Epithelial cell of proximal tubule (primary cell): ENCODE measurements at places on chromosomes 3 and 15. TPM values are rescaled to one million over a fixed set of nuclear protein-coding genes. Genes with fewer than 3 reads are reported as not detected.

The GTF2A2 gene
- total RNA-seq: 67.9 and 80.9 TPM in 2 replicates

The OSBPL10 gene
- total RNA-seq: 17.5 and 33.6 TPM in 2 replicates

- no peak for DNase-seq
These were observed 23.9 kb downstream of the LINGO1 start for GRCh38 chr15:77608774-77609173.

The PRR20G gene
- not detected in 2 replicates for total RNA-seq

GRCh38 chr15:39296955-39297354, 283.9 kb upstream of the THBS1 start:
- DNase-seq: no peak

The GPR62 gene
- not detected in 2 replicates for total RNA-seq

GRCh38 chr3:129645286-129645685, 38.8 kb upstream of the PLXND1 start:
- no peak for DNase-seq

The P3H2 gene
- total RNA-seq: 75.6 and 107 TPM in 2 replicates

DNA sequence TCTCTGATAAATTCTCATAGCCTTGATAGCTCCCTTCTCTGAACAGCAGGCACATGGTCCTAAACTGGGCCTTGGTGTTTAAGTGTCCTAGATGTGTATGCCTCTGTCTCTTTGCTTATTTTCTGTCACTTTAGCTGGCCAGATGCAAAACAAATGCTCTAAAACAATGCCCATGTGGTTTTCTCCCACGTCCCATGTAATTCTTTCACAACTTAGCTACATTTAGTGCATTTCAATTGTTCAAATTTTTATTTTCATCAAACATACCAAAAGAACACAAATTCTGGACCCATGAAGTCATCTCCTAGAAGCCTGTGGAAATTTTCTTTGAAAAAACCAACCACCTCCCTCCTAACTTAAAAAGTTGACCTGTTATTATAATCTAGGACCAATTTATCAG, 491.3 kb upstream of the AGTR1 start:
- no peak for DNase-seq

DNA sequence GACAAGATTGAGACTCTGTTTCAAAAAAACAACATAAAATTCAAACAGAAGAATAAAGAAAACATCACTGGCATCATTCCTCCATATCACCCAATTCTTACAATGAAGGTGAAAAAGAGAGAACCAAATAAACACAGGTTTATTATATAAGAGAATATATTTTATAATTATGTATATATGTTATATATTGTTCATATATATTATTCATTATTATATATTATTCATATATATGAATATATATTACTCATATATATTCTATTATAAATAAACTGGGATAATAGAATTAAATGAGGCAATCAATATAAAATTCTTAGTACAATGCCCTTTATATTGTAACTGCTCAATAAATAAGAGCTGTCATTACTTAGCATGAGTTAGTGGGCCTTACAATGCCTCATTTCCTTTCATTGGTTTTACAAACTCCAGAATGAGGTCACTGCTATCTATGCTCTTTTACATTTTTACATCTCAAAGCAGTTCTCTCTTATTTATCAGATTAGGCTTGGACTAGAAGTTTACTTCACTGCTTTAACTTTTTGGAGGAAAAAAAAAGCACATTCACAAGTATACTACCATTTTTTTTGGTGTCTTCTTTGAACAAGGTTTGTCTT, 135.5 kb upstream of the TTC14 start:
- no peak for DNase-seq

DNA sequence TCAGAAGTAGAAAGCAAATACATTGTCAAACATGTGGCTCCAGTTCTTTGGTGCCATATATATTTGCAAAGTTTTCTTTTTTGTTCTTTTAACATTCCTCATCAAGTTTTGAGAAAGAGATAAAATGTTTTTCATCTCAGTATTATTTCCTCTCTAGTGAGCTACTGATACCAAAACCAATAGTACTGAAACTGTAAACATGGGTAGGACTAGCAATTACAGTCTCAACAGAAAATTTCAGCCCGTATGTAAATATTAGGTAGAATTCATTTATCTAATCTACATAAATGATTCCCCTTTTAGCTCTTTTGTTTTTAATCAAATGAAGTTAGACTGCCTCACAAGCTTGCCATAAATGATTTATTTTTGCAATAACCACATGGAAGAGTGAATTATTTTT, 21.4 kb downstream of the SECISBP2L start:
- no peak for DNase-seq

- DNase-seq: no peak
These were observed 25.3 kb downstream of the ACSBG1 start for GRCh38 chr15:78208887-78209645.

The DNAJA4 gene
- 10.2 and 11.1 TPM in 2 replicates for total RNA-seq

GRCh38 chr3:183551930-183552329, 3.6 kb downstream of the KLHL6 start:
- no peak for DNase-seq

- no peak for DNase-seq
These were observed 66.5 kb downstream of the RBMS3 start for GRCh38 chr3:29347412-29347811.

DNA sequence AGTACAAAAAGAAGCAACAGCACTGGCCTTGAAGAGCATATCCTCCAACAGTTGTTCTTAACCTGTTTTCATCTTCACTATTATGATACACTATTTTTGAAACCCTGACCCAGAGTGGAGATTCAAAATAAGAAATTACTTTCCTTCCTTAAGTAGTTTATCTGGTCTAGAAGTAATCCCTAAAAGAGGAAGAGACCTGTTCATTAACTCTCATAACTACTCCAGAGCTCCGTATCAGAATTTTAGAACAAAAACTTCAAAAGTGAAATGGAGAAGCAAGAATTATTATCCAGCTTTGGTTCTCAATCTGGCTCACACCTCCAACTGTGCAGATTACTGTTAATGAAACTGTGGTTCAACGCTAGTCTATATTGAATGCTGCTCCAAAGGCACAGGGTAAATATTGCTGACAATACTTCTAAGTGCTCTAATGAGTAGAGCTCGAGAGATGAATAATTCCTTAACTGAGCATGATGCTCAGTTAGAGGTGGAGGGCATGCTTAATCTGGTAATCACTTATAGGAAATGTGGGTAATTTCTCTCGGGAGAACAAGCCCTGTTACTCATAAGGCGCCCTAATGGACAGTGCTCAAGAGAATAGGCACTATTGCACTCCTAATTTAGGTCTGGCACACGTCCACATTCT, 5.2 kb downstream of the LCMT2 start:
- DNase-seq: no peak
